Uterus (tissue), 4 donors: ENCODE measurements at places on chromosomes 1 and 21. TPM values are rescaled to one million over a fixed set of nuclear protein-coding genes. Genes with fewer than 3 reads are reported as not detected.

DNA sequence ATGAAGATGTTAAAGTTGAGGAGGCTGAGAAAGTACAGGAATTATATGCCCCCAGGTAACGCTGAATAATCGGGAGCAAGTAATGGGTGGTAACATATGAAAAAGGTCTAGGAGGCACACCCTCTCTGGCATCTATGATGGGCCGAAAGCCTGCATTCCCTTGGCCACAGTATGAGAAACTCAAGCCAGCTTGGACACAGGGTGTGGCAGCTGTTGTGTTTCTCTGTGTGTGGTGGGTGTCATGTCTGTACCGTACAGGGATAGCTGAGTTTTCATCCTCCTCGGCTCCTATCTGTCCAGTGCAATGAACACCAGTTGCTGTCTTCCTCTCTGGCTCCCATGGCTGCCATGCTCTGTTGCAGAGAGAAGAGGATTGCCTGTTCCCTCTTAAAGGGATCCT is 32.9 kb downstream of the NBPF3 start:
- DNase-seq, result no peak

DNA sequence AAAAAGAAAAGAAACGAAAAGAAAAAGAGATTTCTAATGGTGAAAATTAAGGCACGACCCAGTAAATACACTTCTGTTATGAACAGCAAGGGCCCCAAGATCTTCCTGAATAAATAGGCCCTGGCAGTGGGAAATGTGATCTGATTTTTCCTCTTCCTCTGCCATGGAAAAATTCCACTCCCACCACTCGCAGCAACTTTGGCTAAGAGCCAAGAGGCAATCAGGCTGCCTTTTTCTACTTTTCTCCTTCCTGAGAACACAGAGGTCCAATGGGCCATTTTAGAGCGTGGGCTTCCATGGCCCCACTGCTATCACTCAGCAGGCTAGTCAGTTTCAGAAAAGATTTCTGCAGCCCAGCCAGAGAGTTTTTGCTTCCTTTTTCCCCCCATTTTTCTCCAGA is 33.7 kb upstream of the AK4 start:
- DNase-seq, result peak; percentile 34

- DNase-seq, result no peak
Observed at GRCh38 chr1:168772428-168773060, 43.5 kb upstream of the DPT start.

Gene HSPA6
- not detected for total RNA-seq

Gene CHRNB2
- total RNA-seq, result not detected

Gene HHIPL2
- total RNA-seq, result not detected

DNA sequence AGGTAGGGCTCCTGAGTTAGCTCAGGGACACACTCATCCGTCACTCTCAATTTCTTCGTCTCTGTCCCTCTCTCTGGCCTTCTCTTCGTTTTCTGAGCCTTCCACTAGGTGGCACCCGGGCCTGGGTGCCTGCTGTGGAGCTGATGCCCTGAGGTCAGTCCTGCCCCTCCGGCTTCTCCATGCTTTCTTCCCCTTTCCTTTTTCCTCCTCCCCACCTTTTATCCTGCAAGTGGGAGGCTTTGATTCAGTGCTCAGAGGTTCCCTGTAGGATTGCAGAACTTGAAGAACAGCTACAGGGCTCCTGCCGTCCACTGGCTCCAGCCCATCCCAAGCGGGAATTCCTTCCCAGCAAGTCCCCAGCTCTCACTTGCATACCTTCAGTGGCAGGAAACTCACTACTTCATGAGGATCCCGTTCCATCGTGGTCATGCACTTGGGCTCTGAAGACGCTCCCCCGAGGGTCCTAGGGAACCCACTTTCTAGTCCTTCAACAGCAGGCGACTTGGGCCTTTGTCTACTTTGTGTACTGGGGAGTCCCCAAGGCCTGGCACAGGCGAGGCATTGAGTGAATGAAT is 45.6 kb downstream of the SRRM1 start:
- peak; percentile 76 for DNase-seq
